ENCODE measurements at places on chromosomes 13 and 19. TPM values are rescaled to one million over a fixed set of nuclear protein-coding genes. Genes with fewer than 3 reads are reported as not detected.

Gene FAAP24
- 16.1 TPM for total RNA-seq

Gene CD320
- 102 TPM for total RNA-seq

Gene TMC4
- 1.6 TPM for total RNA-seq

Gene LGALS7
- total RNA-seq = not detected

Gene CYP4F12
- 2.3 TPM for total RNA-seq

Gene ZNF66
- total RNA-seq = not detected

Gene TBXA2R
- total RNA-seq = 0.90 TPM

Gene ZIK1
- not detected for total RNA-seq

Gene DACT3
- 0.27 TPM for total RNA-seq

Gene ADGRE3
- not detected for total RNA-seq

Gene PALM
- 17.2 TPM for total RNA-seq

Gene OVOL3
- 0.23 TPM for total RNA-seq
